ENCODE measurements at places on chromosomes 5 and 9.

DNA sequence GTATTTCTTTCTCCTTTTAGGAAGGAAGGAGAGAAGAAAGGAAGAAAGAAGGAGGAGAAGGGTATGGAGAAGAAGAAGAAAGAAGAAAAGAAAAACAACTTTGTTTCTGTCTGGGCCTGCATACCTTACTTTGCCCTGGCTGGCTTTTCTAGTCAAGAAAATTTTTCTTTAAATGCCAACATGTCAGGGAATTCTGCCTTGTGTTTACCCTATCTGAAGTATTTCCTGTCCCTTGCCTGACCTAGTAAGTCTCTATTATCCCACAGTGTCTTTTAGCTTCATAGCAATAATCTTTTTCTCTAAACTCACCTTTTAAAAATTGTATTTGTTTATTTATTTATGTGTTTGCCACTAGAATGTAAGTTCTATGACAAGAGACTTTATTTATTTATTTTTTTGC, 1864.1 kb downstream of the EFNA5 start:
- no peak for DNase-seq

- no peak for DNase-seq
Measured at GRCh38 chr5:97276474-97277120, 93.5 kb upstream of the RIOK2 start.

GRCh38 chr5:10677533-10677932, 83.5 kb downstream of the DAP start:
- no peak for DNase-seq

GRCh38 chr9:88990729-88991065, 571 bp upstream of the S1PR3 start:
- DNase-seq = no peak

- DNase-seq = no peak
Measured at GRCh38 chr5:93296338-93296737, 284.7 kb downstream of the NR2F1-AS1 start.

- DNase-seq = no peak
Measured at GRCh38 chr5:149754172-149754880, 24.2 kb downstream of the PPARGC1B start.

DNA sequence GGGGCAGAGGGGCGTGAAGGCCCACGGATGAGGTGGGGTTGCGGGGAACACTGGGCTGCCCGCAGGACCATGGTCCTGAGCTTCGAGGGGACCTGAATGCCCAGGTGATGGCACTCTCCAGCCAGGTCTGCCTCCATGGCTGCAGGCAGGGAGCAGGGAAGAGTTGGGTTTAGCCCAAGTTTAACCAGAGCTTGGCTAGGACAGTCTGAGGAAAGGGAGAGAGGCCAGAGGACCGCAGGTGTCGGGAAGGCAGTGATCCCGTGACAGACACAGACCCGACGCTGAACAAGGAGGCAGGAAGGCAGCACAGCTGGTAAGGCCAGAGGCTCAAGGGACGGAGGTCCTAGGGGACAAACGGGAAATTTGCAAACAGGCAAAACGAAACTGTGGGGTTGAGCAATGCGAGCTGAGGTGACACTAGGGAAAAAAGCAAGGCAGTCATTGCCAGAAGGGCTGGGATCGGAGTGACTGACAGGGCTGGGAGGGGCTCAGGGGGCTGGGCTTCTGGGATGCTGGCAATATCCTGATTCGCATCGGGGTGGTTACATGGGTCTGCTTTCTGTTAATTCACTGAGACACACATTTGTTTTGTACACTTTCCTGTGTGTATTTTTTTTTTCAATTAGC, 25.0 kb downstream of the ARPC5L start:
- DNase-seq = no peak

- no peak for DNase-seq
Measured at GRCh38 chr9:83473488-83473971, 64.7 kb downstream of the FRMD3 start.

DNA sequence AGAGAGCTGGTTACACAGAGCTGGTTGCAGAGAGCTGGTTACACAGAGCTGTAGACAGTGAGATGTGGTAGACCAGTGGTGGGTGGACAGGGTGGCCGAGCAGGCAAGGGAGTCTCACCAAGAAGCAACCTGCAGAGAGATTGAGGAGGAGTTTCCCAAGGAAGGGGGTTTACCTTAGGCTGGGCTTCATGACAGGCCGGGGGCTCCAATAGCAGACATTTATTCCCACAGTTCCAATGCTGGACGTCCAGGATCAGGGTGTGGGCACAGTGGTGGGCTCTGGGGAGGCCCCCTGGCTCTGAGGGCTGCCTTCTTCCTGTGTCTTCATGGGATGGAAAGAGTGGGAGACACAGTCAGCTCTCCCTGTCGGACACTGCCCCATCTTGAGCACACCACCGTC, 386.9 kb upstream of the IRX4 start:
- DNase-seq = no peak

All from hematopoietic multipotent progenitor cell treated with erythropoietin and hydrocortisone succinate and interleukin-3 and kit ligand, for 6 days (in vitro differentiated cells).